ENCODE measurements at places on chromosomes 7 and 10. TPM values are rescaled to one million over a fixed set of nuclear protein-coding genes. Genes with fewer than 3 reads are reported as not detected.

The GATA3 gene
- total RNA-seq: 13.1 TPM

- no peak overlapping the region for H3K4me3 ChIP-seq
- H3K4me1 ChIP-seq: no peaks in the 10 kb centered on the region
- DNase-seq: no peak
- H3K27ac ChIP-seq: no peak overlapping the region
These were observed 76.8 kb upstream of the KLF6 start for GRCh38 chr10:3861795-3862194.

DNA sequence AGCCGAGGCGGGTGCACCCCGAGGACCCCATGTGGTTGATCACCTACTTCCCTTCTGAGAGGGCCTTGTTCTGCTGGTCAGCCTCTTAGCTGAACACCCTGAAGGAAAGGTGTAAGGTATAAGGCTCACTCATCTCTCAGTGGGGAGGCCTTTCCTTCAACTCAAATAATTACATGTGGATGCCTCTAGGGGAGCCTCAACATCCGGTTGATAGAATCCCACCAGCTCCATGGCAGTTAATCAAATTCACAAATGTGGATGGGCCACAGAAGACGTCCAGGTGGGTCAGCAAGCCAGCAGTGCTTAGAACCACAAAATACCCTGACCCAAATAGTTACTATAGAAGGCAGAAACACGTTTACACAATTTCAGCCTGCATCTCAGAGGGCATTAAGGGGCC is 37.7 kb upstream of the ZNF32 start:
- H3K4me3 ChIP-seq: no peak overlapping the region
- H3K27ac ChIP-seq: no peak overlapping the region
- peaks cover 2% of the 10 kb centered on the region for H3K4me1 ChIP-seq

- H3K27ac ChIP-seq: no peak overlapping the region
- H3K4me1 ChIP-seq: peaks cover 11% of the 10 kb centered on the region
- no peak for DNase-seq
- no peaks in the 10 kb centered on the region for H3K36me3 ChIP-seq
These were observed 132.1 kb downstream of the PLCE1 start for GRCh38 chr10:94125856-94126255.

DNA sequence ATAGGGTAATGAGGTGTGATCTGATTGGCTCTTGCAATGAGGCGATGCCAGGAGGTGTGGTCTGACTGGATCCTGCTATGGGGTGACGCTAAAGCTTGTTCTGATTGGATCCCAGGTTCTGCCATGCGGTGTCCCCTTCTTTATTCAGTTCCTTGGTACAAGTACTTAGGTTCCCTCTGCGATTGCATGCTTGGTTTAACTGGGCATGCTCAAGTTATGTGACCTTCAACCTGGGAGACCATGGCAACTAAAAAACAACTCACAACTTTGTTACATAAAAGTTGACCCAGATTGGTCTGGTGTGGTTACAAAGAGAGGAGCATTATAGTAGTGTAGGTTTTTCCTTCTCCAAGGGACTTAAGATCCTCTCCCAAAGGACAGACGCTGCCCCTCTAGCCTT is 49.5 kb upstream of the DNAJC1 start:
- no peak for DNase-seq
- no peak overlapping the region for H3K4me3 ChIP-seq
- H3K27ac ChIP-seq: no peak overlapping the region
- no peaks in the 10 kb centered on the region for H3K27me3 ChIP-seq
- no peaks in the 10 kb centered on the region for H3K36me3 ChIP-seq

DNA sequence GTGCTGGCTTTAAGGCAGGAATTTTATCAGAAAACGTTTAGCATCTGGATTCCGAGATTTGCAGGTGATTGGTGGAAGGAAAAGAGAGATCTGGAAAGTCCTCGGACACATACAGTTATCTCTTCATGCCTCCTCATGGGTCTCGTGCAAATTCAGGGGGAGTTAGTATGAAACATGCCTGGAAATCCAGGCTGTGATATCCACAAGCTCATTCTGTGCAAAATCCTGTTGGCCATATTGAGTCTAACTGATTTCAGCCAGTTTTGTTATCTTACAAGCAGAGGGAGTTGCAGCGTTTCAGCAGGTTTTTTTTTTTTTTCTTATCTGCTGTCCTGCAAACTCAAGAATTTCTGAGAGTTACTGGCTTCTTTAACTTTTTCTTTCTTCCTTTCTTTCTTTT is 411.5 kb downstream of the GALNT17 start:
- no peaks in the 10 kb centered on the region for H3K27me3 ChIP-seq
- H3K4me1 ChIP-seq: no peaks in the 10 kb centered on the region
- H3K4me3 ChIP-seq: no peak overlapping the region
- H3K27ac ChIP-seq: no peak overlapping the region
- DNase-seq: no peak
- H3K36me3 ChIP-seq: no peaks in the 10 kb centered on the region

The ITPRID1 gene
- total RNA-seq: not detected

- no peaks in the 10 kb centered on the region for H3K36me3 ChIP-seq
- H3K27me3 ChIP-seq: peaks cover 25% of the 10 kb centered on the region
- DNase-seq: no peak
- no peaks in the 10 kb centered on the region for H3K4me1 ChIP-seq
- no peak overlapping the region for H3K4me3 ChIP-seq
These were observed 36.9 kb downstream of the FOXL3 start for GRCh38 chr7:326809-327232.

DNA sequence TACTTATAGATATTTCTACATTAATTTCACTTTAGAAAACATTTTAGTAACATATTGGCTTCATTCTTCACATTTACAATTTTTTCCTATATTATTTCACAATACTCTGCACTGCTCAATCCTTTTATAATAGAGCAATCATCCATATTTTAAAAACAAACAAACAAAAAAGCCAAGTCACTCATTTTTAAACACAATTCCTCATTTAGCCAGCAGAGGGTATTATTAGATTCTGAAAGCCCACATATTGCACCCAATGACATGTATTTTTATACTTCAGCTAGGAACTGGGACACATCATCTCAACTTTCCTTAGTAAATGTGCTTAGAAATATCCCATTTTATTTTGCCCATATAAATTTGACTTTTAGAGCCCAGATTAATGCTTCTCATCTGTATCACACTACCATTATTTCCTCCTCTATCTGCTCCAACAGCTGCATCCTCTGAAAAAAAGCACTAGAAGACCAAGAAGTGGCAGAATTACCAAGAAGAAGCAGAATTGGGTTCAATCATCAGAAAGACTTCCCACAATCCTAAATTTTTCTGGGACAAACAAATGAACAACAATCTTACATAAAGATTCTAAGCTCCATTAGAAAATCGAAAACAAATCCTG is 29.5 kb downstream of the CTNNA3 start:
- H3K4me3 ChIP-seq: no peak overlapping the region
- peaks cover 17% of the 10 kb centered on the region for H3K27me3 ChIP-seq
- no peaks in the 10 kb centered on the region for H3K4me1 ChIP-seq
- no peaks in the 10 kb centered on the region for H3K36me3 ChIP-seq

The CYP2C19 gene
- not detected for total RNA-seq

GRCh38 chr10:30093303-30093950 is 34.0 kb upstream of the JCAD start:
- H3K27me3 ChIP-seq: no peaks in the 10 kb centered on the region
- DNase-seq: no peak
- H3K4me1 ChIP-seq: no peaks in the 10 kb centered on the region
- H3K4me3 ChIP-seq: no peak overlapping the region

Measured in MCF 10A (cell line).